RPMI8226 (cell line): ENCODE measurements at places on chromosomes 11 and 22.

DNA sequence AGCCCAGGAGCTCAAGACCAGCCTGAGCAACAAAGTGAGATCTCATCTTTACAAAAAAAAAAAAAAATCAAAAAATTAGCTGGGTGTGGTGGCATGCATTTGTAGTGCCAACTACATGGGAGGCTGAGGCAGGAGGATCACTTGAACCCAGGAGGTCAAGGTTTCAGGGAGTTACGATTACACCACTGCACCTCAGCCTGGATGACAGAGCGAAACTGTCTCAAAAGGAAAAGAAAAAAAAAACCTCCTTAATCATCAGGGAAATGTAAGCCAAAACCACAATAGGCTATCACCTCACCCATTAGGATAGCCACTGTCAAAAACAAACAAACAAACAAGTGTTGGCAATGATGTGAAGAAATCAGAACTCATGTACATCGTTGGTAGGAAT is 13.4 kb downstream of the DGCR2 start:
- DNase-seq, result no peak

- no peak for DNase-seq
Measured at GRCh38 chr11:26762089-26762488, 40.2 kb upstream of the SLC5A12 start.

DNA sequence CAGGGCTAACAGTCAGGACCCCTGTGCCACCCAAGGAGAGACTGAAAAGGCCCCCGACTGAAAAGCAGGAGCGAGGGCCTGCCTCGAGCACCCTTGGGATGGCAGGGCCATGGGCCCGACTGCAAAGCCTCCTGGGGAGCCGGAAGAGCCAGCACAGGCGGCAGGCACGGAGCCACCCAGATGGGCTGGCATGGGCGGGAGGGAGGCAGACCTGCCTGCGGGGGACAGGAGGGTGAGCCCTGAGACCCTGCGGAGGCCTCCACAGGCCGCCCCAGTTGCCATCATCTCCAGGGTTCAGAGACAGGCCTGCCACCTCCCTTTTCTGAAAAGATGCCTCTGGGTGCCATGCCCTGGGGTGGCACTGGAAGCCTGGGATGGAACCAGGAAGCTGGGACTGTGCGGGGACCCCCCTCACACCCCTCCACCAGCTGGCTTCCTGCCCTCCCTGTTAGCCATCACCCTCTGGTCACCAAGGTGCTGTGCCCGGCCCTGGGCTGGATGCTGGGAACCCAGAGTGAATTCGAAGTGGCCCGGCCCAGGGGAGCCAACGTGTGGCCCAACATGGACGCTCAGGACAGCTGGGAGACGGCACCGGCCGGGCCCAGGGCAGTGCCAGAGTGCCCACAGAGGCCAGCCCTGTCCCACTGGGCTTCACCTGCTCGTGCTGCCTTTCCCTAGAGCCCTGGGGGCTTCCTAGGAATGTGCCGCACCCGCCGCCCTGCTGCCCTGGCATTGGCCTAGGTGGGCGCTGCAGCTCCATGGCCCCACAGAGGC is 13.8 kb downstream of the TSPAN32 start:
- DNase-seq, result no peak

DNA sequence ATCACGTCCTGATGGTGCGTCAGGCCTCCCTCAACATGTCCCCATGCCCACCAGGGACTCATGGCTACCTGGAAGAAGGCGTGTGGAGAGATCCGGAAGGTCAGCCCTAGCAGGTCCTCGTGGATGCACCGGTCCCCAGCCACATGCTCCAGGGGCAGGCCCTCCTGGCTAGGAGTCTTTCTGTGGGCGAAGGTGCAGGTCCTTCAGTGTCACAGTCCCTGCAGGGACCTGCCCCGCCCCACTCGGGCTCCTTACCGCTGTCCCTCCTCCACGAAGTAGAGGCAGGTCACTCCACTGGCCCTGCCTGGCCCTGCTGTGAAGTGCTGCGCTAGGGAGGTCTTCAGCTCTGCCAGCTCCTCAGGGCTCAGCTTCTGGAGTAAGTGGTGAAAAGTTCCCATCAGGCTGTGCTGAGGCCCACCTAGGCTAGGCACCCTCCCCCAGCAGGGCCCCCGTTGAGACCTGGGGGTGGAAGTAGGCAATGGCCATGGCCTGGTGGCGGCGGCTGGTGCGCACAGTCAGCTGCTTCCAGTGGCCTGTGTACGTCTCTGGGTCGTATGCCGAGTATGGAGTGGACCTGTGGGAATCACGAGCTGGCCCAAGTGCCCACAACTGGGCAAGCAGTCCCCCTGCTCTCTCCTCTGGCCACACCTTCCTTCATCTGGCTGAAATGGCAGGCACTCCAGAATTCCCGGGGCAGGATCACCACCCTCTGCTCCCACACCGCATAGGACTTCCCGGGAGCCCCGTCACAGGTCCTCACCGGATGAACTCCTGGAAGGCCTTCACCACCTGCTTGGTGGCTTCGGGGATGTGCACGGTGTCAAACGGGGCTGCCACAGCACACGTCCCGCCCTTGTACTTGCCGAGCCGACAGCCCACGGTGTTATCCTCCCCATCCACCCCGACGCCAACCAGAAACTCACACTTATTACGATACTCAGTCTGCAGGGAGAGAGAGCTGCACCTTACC is 1.1 kb upstream of the RANBP1 start:
- no peak for DNase-seq
